Placental pericyte (primary cell): ENCODE measurements at places on chromosomes 2 and 18. TPM values are rescaled to one million over a fixed set of nuclear protein-coding genes. Genes with fewer than 3 reads are reported as not detected.

The SEH1L gene
- 65.9 and 70.2 TPM in 2 replicates for total RNA-seq

The SYT4 gene
- not detected in 2 replicates for total RNA-seq

The AOX1 gene
- total RNA-seq = 1.8 and 11.9 TPM in 2 replicates

The MEX3C gene
- total RNA-seq = 59.3 and 63.0 TPM in 2 replicates

The RGPD3 gene
- 0.22 and 0.29 TPM in 2 replicates for total RNA-seq

The FHL2 gene
- total RNA-seq = 260 and 305 TPM in 2 replicates

The SLC8A1 gene
- total RNA-seq = 10.1 and 66.7 TPM in 2 replicates

The FAM161A gene
- total RNA-seq = 2.0 and 2.6 TPM in 2 replicates

The CD226 gene
- total RNA-seq = 1.1 and 1.5 TPM in 2 replicates

The EFR3B gene
- total RNA-seq = 0.44 and 0.57 TPM in 2 replicates

The C2orf72 gene
- total RNA-seq = 0.66 TPM in 1 of 2 replicates, not detected in the other

The MGAT4A gene
- total RNA-seq = 0.14 and 0.22 TPM in 2 replicates

The GPBAR1 gene
- total RNA-seq = 0.14 and 0.22 TPM in 2 replicates

The TMEM247 gene
- 0.43 and 0.44 TPM in 2 replicates for total RNA-seq

The CRACDL gene
- not detected in 2 replicates for total RNA-seq
